ENCODE measurements at places on chromosomes 5 and 9. TPM values are rescaled to one million over a fixed set of nuclear protein-coding genes. Genes with fewer than 3 reads are reported as not detected.
A peak's percentile ranks its signal among the peaks of the same experiment; 100 is the strongest.

GRCh38 chr5:13317654-13318053, 626.8 kb downstream of the DNAH5 start:
- no peaks in the 10 kb centered on the region for H3K27me3 ChIP-seq
- no peaks in the 10 kb centered on the region for H3K4me1 ChIP-seq
- no peak overlapping the region for H3K4me3 ChIP-seq
- DNase-seq: no peak

- no peak for DNase-seq
- H3K36me3 ChIP-seq: no peaks in the 10 kb centered on the region
- H3K27me3 ChIP-seq: no peaks in the 10 kb centered on the region
Observed at GRCh38 chr5:137392261-137392660, 106.9 kb downstream of the SPOCK1 start.

DNA sequence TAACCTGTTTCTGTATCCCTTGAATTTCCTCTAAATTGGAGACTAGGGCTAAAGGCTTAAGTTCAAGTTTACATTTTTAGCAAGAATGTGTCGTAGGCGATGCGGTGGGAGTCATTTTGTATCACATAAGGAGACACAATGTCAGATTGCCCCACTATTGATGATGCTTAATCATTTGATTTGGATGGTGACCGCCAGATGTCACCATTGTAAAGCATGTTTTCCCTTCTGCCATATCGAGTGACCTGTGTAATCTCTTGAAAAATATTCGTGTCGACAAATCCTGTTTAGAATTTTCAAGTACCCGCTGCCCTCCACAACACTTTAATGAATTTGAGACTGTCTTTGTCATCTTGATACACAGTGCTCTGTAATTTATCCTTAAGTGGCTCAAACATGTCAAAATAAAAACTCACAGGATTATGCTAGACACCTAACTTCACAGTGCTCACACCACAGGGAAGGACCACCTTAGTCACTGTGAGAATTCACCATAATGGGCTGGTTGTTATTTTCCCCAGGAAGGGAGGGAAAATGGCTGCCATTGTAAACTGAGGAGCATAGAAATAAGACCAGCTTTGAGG, 34.5 kb upstream of the SLC46A2 start:
- no peaks in the 10 kb centered on the region for H3K4me1 ChIP-seq
- H3K27ac ChIP-seq: no peak overlapping the region
- no peaks in the 10 kb centered on the region for H3K27me3 ChIP-seq
- no peaks in the 10 kb centered on the region for H3K36me3 ChIP-seq
- DNase-seq: peak; percentile 16
- H3K4me3 ChIP-seq: no peak overlapping the region

- no peak overlapping the region for H3K4me3 ChIP-seq
- DNase-seq: peak; percentile 40
- H3K36me3 ChIP-seq: no peaks in the 10 kb centered on the region
- no peaks in the 10 kb centered on the region for H3K27me3 ChIP-seq
- peaks cover 29% of the 10 kb centered on the region for H3K4me1 ChIP-seq
- peak overlapping the region; percentile 20 for H3K27ac ChIP-seq
Observed at GRCh38 chr5:76408104-76408654, 5.1 kb downstream of the IQGAP2 start.

DNA sequence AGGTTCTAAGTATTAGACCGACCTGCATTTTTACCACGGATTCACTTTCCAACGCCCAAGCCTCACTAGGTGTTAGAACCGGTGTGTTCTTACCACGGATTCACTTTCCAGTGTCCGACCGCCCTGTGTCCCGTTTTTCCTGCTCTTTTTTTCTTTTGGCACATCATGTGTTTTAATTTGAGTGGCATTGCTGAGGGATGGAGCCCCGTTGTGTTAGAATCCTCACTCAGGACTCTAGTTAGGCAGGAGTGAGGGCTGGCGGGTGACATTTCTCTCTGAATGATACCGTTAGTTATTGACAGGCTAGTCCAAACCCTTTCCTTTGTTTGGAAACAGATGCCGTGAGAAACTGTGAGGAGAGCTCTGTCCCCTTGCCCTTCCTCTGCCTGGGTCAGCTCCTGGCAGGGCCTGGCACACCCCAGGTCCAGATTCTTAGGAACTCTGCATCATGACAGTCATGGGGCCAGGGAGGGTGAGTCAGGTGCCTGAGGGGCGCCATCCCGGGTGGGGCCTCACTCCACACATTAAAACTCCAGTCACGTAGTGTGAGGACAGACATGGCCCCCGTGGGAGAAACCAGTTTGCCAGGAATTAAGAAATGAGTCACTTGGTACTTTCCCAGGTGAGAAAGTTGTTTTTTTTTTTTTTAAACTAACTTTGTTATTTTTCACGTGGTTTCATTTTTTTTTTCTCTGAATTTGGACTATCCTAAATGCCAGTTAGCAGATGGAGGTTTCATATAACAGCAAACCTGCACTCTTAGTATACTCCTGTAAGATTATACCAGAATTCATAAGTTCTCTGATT, 15.8 kb downstream of the EXOC3 start:
- H3K36me3 ChIP-seq: no peaks in the 10 kb centered on the region
- H3K4me1 ChIP-seq: no peaks in the 10 kb centered on the region
- no peaks in the 10 kb centered on the region for H3K27me3 ChIP-seq
- no peak overlapping the region for H3K27ac ChIP-seq

The CDC25C gene
- not detected for total RNA-seq

The TPM2 gene
- 403 TPM for total RNA-seq

The SERINC5 gene
- total RNA-seq: 147 TPM
